Activated T-helper 9 cell treated with anti-CD3 and anti-CD28 coated beads, Interleukin-2, amount 50 U/mL, for 16 hours (primary cell): ENCODE measurements at places on chromosomes 1 and 21.

- DNase-seq, result no peak
These were observed 45.5 kb downstream of the EPS15 start for GRCh38 chr1:51473331-51474115.

GRCh38 chr1:160855181-160855981 lies 7.3 kb downstream of the CD244 start:
- no peak for DNase-seq

GRCh38 chr1:48071513-48071912 lies 74.3 kb upstream of the TRABD2B start:
- DNase-seq, result no peak

- DNase-seq, result no peak
These were observed 108.2 kb upstream of the NRIP1 start for GRCh38 chr21:15172963-15173362.

GRCh38 chr1:46527474-46528296 lies 23.8 kb downstream of the KNCN start:
- peak; percentile 62 for DNase-seq

- DNase-seq, result no peak
These were observed 1.6 kb upstream of the HYI start for GRCh38 chr1:43455213-43455889.

DNA sequence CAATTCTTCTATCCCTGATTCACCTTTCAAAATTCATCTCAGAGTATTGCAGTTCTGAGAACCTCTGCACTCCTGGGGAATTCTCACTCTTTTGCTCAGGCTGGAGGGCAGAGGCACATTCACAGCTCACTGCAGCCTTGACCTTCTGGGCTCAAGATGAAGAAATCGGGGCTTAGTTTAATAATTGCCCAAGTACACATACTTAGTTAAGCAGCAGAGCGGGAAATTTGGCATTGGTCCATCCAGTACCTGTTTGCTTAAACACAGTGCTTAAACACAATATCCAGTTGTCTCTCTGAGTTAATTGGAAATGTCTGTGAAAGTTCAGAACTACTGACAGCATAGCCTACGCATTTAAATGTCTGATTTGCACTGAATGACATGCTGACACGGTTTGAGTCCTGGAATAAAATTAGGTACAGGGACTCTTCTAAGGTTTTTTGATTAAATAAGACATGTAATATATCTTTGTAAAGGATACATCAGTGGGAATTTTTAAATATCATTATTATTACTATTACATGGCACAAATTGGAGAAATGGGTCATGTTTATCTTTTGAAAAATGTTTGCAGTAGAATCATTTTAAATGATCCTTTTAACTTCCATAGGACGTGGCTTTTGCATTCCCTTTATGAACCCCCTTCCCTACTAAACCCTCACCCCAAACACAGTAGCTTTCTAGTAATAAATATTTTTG lies 337.4 kb downstream of the SRGAP2C start:
- DNase-seq, result no peak

GRCh38 chr1:180593382-180593781 lies 34.6 kb downstream of the OVAAL start:
- DNase-seq, result no peak

GRCh38 chr21:45966791-45967394 lies 14.7 kb upstream of the COL6A1 start:
- DNase-seq, result no peak

- DNase-seq, result no peak
These were observed 115.4 kb upstream of the TIAM1 start for GRCh38 chr21:31459457-31459856.

- DNase-seq, result no peak
These were observed 8.1 kb downstream of the MTF1 start for GRCh38 chr1:37851262-37851661.

DNA sequence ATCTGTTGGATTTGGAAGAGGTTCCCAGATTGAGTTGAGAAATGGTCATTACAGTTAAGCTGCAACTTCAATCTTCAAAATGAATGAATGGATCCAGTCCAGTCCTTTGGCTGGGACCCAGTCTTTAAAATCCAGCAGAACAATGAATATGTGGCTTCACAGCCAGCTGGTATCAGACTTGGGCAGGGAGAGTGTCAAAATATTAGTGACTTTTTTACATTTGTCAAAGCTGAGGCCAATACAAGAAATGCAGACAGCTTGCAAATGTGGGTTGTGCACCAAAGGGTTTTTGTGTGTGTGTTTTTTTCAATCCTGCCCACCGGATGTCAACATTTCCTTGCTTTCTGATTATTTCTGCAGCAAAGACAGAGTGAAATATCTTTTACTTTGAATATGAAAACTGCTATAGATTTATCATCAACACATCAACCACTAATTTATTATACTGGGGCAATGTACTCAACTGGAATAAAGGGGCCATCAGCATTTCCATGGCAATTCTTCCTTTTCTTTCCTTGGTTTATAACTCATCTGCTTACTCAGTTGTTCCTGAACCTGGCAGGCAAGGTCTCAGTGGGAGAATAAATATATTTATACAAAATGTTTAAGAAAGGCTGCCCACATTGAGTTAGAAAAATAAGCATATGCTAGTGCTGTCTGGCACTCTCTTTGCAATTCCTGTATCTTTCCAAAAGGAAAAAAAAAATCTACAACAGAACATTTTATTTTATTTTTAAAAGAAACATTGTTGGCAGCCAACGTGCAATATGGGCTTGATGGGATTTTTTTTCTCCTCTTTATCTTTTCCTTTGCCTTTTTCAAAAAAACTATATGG lies 491.6 kb upstream of the C1orf87 start:
- no peak for DNase-seq

DNA sequence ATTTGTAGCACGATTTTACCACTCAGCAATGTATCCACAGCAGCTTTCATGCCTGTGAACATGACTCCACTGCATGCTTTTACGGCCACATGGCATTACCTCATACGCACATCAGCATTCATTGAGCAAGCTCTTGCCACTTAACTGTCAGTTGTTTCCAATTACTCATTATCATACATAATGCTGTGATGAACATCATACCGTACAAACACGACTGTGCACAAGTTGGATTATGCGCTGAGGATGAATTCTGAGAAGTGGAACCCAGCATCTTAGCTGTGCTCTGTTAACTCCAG lies 9.6 kb downstream of the UMODL1 start:
- no peak for DNase-seq

DNA sequence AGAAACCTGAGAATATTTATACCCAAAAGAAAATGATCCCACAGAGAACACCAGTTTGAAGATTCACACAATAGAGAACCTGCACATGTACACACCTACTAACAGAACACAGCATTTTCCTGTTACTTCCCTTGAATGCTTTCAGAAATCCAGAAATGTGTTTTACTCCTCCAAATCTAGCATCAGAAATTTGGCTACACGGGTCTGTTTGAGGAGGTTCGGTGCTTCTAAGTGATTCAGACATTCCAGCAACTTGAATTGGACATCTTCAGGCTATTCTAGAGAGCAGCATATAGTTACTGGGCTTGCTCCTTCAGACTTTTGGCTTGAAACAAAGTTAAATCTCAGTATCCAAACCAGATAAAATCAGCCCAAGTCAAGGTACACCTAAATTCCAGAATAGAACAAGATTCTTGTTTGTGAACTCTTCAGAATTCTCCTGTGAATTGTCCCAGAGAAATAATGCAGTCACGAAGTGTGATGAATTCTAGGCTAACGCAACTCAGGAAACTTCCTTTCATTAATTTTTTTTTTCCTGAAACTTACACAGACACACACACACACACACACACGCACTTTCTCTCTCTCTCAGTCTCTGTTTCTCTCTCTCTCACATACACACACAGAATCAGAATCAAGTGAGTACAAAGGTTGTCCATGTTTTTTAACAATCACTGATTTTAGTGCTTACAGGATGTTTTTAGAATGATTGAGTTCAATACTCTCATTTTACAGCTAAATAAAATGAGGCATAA lies 278.4 kb upstream of the SNX7 start:
- no peak for DNase-seq

DNA sequence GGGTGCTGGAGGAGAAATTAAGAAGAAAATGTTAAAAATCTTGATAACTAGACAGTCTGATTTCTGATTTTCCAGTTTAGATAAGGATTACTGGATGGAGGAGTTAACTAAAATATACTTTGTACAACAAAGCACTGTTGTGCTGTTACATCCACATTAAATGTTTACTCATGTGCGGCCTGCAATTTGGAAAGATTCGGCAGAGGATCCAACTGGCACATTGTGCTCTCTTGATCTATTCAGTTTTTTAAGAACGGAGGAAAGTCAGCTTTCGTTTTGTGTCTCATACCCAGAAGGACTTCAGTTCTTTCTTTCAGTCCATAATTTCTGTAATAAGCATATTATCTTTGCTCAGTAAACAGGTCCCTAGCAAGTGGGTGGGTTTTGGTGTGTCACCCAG lies 52.5 kb downstream of the UCK2 start:
- no peak for DNase-seq

GRCh38 chr21:41800425-41801320 lies 33.8 kb upstream of the RIPK4 start:
- DNase-seq, result no peak

GRCh38 chr1:39128959-39129358 lies 75.5 kb upstream of the MACF1 start:
- DNase-seq, result no peak

GRCh38 chr1:52917156-52917555 lies 4.4 kb downstream of the ECHDC2 start:
- no peak for DNase-seq

DNA sequence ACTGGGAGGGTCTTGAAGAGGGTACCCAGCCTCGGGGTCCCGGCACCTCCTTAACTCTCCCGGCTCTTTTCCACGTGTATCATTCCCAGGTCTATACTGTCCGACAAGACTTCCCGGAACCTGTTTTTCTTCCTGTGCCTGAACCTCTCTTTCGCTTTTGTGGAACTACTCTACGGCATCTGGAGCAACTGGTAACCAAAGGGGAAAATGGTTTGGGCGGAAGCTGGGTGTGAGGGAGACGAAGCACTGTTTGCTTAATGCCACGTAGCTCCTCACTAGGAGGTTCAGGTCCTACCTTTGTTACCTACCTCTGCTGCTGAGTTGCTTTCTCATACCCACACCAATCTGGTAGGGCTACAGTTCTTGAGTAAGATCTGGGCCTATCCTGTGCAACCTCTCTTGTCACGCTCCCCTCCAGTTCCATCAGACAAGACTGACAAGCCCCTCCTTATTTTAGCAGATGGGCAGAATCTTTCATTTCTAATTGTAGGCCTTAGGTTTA lies 642 bp downstream of the SLC30A7 start:
- DNase-seq, result peak; percentile 30

GRCh38 chr1:97919585-97920261 lies 1.1 kb downstream of the DPYD start:
- no peak for DNase-seq

- no peak for DNase-seq
These were observed 48.1 kb upstream of the ZSWIM5 start for GRCh38 chr1:45254490-45254889.

- no peak for DNase-seq
These were observed 4.9 kb downstream of the MTHFR start for GRCh38 chr1:11800756-11801433.

DNA sequence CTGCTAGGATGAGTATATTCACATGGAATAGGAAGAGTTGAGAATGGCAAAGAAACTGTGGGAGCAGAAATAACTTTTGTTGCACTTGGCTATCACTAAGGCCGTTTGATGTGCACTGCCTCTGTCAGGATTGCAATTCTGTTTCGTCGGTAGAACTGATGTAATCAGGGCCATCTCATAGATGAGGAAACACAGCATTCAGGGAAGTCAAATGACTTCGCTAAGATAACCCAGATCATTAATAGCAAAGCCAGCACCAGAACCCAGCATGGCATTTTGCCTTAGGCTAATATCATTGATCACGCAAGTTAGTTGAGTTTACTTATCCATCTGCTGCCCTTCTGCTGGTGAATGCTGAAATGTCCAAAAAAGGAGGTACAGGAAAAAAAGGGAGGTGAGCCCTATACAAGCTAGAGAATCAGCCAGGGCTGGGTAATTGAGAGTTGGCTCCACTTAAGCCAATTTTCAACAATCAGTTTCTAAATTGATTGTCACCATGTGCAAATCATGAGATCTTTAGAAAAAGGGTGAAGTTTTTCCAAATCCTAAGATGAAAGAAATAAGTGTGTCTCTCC lies 7.6 kb downstream of the RASSF5 start:
- no peak for DNase-seq

- DNase-seq, result no peak
These were observed 1.1 kb downstream of the TTC3 start for GRCh38 chr21:37074197-37074510.
